ENCODE measurements at places on chromosomes 2 and 18.

GRCh38 chr2:149953627-149954026 lies 366.1 kb upstream of the MMADHC start:
- no peak for DNase-seq

DNA sequence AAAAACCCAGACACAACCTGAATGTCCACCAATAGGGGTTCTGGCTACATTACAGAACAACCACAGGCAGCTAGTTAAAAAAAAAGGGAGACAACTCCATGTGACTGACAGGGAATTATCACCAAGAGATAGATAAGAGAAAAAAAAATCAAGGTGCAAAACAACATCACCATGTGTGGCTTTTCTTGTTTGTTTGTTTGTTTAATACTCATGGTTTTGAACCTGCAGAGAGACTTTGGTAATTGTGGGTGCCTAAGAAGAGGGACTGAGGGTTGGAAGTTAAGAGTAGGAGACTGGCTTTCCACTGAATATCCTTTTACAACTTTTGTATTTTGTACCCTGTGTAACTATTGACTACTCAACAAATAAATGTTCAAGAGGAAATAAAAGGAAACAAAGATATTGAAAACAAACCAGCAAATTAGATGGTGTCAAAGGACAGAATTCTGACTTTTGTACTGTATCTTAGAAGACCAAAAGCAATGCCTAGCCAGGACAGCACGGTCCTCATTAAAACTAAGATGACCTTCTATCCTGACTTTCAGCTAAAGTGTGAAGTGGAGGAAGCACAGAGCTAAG lies 22.5 kb upstream of the DNAJC27 start:
- DNase-seq = no peak

- DNase-seq = peak; percentile 19
These were observed 8.7 kb upstream of the METAP1D start for GRCh38 chr2:171991027-171991426.

DNA sequence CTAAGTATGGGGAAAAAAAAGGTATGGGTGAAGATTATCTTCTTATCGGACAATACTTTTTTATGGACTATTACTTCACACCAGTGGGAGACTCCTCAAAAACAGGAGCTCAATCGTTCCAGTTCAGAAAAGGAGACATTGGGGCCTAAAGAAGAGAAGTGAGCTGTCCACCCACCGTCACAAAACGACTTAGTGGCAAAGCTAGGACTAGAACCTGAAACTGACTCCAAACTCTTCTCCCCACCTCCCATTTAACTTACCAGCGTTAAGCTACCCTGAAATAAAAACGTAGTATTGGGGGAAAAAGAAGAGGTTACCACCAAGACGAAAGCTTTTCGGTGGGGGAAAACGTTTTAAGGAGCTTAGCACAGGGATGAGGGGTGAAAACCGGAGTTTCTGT lies 503 bp downstream of the GTF3C3 start:
- peak; percentile 44 for DNase-seq

DNA sequence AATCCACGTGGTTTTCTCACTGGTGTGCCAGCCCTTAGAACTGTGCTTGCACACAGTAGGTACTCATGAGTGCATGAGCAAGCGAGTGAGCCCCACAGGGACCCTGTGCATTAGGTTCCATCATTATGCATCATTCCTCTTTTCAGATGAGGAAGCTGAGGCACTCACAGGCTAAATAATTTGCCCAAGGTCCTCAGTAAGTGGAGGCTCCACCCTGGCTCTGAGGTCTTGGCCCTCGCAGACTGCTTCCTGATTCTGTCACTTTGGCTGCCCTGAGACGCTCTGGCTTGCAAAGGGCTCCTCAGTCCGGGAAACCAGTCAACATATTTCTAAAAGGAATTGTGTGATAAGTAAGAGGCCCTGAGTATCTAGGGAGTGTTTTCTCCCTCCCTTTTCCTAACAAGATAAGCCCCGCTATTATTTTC lies 71.7 kb downstream of the IL1R2 start:
- DNase-seq = no peak

- DNase-seq = peak; percentile 95
These were observed 76.1 kb upstream of the PMAIP1 start for GRCh38 chr18:59823596-59824195.

- no peak for DNase-seq
These were observed 33.9 kb downstream of the RAB31 start for GRCh38 chr18:9741793-9742523.

DNA sequence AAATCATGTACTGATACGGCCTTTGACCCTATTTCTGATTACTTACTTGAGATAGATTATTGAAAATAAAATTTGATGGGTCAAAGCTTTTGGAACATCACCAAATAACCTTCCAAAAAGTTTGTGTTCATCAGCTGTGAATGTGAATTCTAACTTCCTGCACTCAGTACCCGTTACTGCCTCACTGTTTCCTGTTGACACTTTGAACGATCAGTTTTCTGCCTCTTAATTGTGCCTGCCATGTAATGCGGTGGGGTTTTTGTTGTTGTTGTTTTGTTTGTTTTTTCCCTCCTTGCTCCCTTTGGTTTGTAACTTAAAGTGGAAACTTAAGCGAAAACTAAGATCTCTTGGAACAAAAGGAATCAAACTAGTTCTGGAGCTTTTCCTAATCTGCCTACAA lies 18.9 kb downstream of the ATG16L1 start:
- DNase-seq = no peak

GRCh38 chr2:109666466-109666865 lies 52.3 kb downstream of the SOWAHC start:
- DNase-seq = no peak

- peak; percentile 88 for DNase-seq
These were observed 82.3 kb downstream of the TFCP2L1 start for GRCh38 chr2:121202541-121203310.

DNA sequence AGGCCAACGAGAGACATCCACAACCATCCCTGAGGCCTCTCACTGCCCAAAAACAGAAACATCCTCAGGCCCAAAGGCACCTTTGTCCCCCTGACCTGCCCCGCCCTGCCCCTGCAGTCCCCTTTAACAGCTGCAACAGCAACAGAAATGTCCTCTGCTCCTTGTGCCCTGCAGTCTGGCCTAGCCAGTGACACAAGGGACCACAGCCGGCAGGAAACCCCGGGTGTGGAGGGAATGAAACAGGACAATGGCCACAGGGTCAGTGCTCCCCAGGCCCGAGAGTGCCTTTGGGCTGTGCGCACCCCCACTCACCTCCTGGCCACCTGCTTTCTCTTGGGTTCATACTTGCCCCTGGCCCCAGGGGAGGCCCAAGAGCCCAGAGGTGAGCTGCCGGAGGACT lies 35.6 kb downstream of the SNED1 start:
- no peak for DNase-seq

GRCh38 chr2:165706960-165707487 lies 87.0 kb downstream of the GALNT3 start:
- no peak for DNase-seq

DNA sequence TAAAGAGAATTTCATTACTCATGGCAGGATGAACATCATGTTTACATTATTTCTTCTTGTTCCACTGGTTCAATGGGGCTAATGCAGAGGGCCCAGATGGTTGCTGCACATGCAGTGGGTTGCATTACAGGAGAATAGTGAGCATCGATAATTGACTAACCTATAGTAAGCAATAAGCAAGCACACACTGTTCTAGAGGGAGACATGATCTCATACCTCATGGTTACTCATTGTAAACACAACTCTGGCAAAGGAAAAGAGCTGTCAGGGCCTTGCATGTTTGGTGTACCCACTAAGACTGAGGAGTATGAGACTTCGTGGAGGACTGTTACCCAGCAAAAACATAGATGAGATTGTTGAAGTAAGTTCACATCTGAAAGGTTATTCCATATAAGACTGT lies 885.6 kb upstream of the VRK2 start:
- DNase-seq = peak; percentile 78

DNA sequence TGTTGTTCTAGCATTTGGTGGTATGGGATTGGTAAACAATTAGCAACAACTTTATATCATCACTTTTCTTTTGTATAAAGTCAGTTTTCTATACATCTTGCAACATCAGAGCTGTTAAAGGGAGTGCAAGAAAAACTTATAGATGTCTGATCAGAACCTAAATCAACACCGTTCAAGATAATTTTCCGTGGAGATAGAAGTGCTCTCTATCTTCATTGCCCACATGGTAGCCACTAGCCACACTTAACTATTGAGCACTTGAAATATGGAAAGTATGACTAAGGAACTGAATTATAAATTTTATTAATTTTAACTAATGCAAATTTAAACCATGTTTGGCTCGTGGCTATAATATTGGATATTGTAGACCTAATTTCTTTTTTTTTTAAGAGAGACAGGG lies 5.2 kb downstream of the TTC27 start:
- DNase-seq = no peak

- DNase-seq = no peak
These were observed 11.6 kb downstream of the ITGA4 start for GRCh38 chr2:181468811-181469210.

GRCh38 chr2:174597345-174598047 lies at the start of gene WIPF1:
TSS of gene WIPF1 (minus strand) at chr2:174597804. CDS start at chr2:174585573, 12,231 bp downstream.
- DNase-seq = no peak

GRCh38 chr2:105872142-105872728 lies 127.5 kb downstream of the NCK2 start:
- DNase-seq = no peak

DNA sequence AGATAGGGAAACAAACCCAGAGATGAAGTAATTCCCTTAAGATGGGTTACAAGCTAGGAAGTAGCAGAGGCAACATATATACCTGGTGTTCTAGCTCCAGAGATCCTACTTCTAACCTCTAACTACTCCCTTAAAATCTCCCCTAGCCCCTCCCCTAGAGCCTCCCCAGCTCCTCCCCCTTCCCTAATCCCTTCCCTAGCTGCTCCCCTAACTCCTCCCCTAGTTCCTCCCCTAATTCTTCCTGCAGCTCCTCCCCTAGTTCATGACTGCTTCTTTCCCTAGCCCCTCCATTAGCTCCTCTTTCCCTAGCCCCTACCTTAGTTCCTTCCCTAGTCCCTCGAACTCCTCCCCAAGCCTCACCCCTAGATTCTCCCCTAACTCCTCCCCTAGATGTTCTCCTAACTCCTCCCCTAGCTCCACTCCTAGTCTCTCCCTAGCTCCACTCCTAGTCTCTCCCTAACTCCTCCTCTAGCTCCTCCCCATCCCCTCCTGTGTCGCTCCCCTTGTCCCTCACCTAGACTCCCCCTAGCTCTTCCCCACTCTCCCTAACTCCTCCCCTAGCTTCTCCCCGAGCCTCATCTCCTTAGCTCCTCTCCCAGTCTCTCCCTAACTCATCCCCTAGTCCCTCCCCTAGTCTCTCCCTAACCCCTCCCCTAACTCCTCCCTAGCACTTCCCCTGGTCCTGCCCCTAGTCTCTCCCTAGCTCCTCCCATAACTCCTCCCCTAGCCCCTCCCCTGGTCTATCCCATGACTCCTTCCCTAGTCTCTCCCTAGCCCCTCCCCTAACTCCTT lies 108.9 kb downstream of the CD226 start:
- DNase-seq = peak; percentile 70

GRCh38 chr2:6526093-6526824 lies 339.4 kb downstream of the CMPK2 start:
- peak; percentile 77 for DNase-seq

DNA sequence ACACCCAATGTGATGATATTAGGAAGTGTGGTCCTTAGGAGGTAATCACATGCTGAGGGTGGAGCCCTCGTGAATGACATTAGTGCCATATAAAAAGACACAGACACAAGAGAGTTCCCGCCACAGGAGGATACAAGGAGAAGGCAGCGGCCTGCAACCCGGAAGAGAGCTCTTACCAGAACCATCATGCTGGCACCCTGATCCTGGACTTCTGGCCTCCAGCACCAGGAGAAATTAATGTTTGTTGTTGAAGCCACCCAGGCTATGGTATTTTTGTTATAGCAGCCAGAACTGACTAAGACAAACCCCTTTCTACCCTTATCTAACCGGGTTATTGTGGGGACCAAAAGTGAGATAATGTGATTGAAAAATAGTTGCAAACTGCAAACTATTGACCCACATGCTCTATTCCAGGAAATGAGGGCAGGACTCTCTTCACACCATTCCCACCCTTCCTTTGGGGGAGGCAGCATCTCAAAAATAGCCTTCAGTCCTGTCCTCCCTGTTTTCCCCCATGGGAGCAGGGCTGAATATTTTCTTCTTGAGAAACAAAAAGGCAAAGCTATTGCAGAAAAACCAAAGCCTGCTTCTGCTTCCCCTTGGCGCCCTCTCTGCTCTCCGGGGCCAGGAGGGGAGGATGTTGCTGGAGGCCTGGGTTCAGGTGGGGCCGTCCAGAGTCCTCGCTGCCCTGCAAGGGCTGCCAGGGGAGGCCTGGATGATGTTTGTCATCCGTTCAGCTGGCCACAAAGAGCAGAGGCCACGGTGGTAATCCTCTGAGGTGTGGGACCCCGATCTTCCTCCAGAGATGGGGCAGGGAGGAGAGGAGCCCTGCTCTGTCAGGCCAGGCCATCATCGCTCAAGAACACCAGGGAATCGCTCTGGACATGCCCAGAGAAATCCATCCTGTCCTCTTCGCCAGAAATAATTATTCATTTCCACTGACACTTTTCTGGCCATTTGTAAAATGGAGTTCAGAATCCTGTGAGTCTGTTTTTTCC lies 73.8 kb upstream of the HAAO start:
- DNase-seq = no peak

DNA sequence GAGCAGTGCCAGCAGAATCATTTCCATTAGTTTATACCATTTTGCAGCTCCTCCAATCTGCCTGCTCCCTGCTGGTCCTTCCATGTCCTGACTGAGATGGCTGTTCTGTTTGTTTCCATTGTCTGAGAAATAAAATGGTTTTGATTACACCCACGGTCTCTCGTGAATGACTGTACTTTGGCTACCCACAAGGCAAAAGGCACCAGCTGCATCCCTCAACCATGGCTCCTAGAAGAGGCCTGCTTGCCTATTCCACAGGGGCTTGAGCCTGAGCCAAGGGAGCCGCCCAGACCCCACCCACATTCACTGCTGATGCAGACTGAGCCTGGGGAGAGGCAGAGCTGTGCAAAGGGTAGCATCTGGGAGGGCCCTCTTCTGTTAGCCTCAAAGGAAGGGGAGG lies 31.2 kb downstream of the MARCHF4 start:
- DNase-seq = no peak

- peak; percentile 66 for DNase-seq
These were observed 69.4 kb downstream of the EMILIN2 start for GRCh38 chr18:2916184-2916583.

GRCh38 chr2:63977904-63978303 lies 41.3 kb downstream of the VPS54 start:
- DNase-seq = no peak

GRCh38 chr2:173607606-173608311 lies 253.1 kb downstream of the CDCA7 start:
- peak; percentile 71 for DNase-seq

- no peak for DNase-seq
These were observed 16.2 kb downstream of the ATOH8 start for GRCh38 chr2:85769983-85770362.

- no peak for DNase-seq
These were observed 42.4 kb downstream of the MBD2 start for GRCh38 chr18:54181856-54182602.

DNA sequence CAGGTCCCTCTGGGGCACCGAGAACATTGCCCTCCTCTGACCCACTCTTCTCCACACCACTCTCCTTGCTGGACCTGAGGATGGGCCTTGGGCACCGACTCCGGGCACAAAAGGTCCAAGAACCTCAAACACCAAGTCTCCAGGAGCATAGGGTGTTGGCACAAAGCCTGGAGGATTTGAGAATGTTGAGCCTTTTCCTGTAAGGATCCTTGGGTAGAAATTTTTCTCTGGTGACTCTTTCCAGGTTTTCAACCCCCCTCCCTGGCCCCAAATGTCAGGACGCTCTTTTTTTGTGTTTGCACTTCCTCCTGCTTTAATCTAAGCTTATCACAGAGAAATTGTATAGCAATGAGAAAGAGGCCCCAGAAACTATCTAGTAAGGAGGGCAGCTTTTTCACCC lies 9.2 kb downstream of the SPR start:
- DNase-seq = no peak

GRCh38 chr2:98695255-98695654 lies 35.7 kb downstream of the MGAT4A start:
- DNase-seq = no peak
